ENCODE measurements at places on chromosomes 4 and X. TPM values are rescaled to one million over a fixed set of nuclear protein-coding genes. Genes with fewer than 3 reads are reported as not detected.

RAB9B gene
- total RNA-seq: not detected

NPY1R gene
- total RNA-seq: 0.13 TPM

- no peak for DNase-seq
Measured at GRCh38 chr4:109996526-109996925, 83.8 kb downstream of the EGF start.

- DNase-seq: no peak
Measured at GRCh38 chr4:151952711-151953254, 192.0 kb upstream of the GATB start.

DNA sequence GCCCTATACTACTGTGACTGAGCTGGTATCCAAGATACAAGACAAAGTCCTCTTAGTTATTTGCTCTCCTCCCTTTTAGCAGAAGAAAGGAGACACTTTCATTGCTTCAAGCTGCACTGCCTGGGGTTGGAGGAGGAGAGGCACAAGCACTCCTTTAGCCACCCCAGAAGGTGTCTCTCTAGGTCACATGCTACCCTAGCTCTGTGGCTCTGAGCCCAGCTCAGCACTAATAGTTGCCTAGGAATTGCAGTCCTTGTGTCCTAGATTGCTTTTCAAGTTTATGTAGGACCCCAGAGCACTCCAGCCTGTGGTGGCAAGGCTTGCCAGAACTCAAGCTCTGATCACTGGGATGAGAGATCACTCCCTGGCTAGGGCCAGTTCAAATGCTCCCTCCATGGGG lies 24.4 kb upstream of the LHFPL1 start:
- no peak for DNase-seq

DNA sequence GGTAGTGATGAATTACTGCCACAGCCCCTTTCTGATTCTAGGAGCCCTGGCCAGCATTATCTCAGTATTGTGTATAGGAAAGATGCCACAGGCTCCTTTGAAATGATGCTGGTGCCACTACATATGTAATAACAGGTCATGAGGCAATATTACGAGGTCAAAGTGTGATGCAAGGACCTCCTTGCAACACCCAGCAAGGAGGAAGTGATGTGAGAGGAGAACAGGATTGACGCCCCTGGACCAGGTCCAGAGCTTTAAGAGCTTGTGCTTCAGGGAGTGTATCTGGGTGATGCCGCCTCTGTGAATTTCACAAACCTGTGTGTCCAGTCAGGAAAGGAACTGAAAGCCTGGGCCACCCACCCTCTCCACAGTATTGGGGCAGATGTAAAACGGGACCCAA lies 261.8 kb downstream of the MID1IP1 start:
- DNase-seq: no peak

DNA sequence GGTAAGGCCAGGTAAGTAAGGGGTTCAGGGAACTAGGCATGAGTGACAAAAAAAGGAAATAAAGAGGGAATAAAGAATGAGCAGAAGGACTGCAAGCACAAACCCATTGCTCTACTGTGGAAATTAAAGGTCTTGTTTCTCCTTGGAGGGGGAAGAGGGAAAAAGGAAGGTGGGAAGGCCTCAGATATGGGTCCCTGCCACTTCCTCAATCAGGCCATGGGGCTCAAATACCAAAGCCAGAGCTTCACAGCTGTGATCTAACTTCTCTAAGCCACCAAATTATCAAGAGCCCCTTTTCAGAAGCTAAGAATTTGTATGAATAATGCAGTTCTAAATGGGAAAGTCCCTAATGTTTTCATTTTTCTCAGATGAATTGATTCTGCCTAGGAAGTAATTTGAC lies 4.7 kb downstream of the USP51 start:
- DNase-seq: no peak

GRCh38 chr4:70943114-70943513 lies 40.9 kb downstream of the MOB1B start:
- DNase-seq: no peak
